ENCODE measurements at places on chromosomes 12 and 14.

- DNase-seq: no peak
These were observed 171.8 kb upstream of the CPNE8 start for GRCh38 chr12:39077226-39077625.

- no peak for DNase-seq
These were observed 18.2 kb upstream of the CERS5 start for GRCh38 chr12:50185301-50185895.

DNA sequence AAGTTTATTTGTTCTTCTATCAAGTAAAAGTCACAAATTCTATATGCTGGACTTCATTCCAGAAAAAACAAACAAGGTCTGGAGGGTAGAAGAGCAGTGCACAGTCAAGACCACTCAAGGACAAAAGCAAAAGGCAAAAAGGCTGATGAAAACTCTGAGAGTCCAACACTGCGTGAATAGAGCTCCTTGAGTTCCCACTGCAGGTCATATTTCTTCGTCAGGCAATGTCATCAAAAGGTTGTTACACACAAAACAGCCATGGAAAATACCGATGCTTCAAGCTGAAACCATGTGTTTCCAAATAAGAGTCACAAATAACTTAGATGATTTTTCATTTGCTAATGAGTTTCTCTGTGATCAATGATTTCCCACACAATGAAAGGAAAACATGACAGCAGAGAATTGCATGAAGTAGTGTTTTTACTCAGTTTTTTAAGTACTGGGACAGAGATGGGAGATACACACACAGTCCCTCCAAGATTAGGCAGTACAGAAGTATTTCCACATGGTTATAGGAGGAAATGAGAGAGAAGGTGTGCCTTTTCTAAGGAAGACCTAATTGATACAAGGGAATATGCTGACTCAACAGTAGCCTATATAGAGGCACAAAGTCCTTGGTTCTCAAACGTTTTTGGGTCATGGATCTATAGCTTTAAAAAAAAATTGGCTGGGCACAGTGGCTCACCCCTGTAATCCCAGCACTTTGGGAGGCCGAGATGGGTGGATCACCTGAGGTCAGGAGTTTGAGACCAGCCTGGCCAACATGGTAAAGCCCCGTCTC lies 177.7 kb downstream of the MED13L start:
- no peak for DNase-seq

DNA sequence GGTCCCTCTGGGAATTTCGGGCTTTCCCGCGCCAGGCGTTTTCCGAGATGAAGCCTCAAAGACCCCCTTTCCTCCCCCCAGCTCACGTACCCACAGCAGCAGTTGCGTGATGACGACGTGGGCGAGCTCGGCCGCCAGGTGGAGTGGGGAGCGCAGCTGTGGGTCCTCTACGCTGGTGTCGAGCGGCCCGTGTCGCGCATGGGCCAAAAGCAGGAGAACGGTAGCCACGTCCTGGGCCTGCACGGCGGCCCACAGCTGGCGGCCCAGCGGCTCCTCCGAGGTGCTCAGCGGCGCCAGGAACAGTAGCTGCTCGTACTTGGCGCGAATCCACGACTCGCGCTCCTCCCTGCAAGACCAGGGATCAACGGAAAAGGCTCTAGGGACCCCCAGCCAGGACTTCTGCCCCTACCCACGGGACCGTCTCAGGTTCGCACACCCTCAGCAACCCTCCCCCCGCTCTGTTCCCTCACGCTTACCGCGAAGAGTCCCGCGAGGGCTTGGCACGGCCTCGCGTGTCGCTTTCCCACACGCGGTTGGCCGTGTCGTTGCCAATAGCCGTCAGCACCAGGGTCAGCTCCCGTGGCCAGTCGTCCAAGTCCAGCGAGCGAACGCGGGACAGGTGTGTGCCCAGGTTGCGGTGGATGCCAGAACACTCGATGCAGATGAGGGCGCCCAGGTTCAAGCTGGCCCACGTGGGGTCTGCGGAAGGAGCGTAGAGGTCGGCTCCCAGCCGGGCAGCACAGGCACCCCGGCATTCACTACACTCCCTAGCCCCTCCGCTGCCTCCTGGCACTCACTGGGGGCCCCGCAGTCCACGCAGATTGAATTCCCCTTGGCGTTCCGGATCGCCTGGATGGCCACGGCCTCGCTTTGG lies 11.4 kb downstream of the AGAP2 start:
- no peak for DNase-seq

- no peak for DNase-seq
These were observed 39.4 kb downstream of the MLXIP start for GRCh38 chr12:122117979-122118378.

DNA sequence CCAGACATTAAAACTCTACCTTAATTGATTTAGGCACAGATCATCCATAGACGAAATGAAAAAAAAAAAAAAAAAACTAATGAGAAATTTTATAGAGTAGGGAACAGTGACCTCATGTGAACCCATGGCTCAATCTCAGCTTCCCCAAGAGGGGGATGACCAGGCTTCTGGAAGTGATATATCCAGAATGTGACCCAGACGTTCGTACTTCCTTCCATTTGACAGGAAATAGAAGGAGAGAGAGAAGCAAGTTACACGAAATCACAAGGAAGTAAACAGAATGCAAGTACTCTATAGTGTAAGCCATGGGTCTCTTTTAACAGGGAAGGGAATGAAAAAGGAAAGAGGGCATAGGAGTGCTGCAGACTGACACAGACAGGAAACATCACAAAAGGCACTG lies 10.1 kb downstream of the FOXN3 start:
- DNase-seq: no peak

GRCh38 chr12:87801860-87802720 lies 227.1 kb downstream of the C12orf50 start:
- DNase-seq: no peak

GRCh38 chr14:35050652-35051051 lies 4.6 kb downstream of the FAM177A1 start:
- no peak for DNase-seq

DNA sequence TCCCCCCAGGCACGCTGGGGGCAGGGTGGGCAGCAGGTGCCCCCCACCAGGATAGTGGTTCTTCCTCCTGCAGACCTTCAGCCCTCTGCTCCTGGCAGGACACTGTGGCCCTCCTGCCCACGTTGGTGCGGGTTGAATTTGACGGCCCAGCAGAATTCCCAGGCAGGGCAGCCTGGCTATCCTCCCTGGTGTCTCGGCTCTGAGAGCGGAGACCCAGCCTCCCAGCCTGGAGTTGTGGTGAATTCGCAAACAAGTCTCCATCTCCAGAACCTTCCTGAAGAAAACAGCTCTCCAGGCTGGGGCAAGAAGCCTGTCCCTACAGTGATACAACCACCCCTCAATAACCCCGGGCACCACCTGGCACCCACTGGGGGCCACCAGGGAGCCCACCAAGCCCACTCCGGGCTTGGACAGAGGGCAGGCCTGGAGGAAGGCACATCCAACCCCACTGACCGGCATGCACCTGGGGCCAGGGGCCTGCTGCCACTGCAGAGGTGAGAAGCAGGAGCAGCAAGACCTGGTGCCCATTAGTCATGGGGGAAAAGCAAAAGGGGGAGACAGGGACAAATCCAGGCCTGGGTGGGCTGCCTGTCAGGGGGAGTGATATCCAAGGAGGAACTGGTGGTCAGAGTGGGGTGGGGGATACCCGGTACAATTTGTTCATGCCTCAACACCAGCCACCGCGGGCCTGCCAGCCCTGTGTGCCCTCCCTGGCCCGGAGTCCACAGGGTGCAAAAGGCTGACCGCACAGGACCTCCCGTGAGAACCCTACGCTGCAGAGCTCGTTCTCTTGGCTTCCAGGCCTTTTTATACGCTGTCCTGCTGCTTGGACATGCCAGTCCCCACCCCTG lies 3.6 kb downstream of the ANKRD9 start:
- DNase-seq: no peak

DNA sequence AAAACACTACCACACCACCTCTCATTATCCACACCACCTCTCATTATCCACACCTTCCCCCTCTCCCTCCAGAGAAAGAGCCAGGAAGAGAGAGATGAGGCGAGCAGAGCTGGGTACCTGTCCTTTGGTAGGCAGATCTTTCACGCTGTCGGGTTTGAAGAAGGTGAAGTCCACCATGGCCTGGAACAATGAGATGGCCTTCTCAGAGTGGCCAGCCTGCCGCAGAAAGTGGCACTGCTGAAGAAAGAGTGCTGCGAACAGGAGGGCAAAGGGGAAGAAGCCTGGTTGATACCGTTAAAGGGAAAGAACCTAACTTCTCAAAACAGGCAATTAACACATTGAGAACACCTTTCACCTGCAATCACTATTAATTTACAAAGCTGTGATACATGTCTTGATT lies 30.6 kb downstream of the NRDE2 start:
- no peak for DNase-seq

- no peak for DNase-seq
These were observed 142.0 kb downstream of the LLPH start for GRCh38 chr12:65988596-65988995.

DNA sequence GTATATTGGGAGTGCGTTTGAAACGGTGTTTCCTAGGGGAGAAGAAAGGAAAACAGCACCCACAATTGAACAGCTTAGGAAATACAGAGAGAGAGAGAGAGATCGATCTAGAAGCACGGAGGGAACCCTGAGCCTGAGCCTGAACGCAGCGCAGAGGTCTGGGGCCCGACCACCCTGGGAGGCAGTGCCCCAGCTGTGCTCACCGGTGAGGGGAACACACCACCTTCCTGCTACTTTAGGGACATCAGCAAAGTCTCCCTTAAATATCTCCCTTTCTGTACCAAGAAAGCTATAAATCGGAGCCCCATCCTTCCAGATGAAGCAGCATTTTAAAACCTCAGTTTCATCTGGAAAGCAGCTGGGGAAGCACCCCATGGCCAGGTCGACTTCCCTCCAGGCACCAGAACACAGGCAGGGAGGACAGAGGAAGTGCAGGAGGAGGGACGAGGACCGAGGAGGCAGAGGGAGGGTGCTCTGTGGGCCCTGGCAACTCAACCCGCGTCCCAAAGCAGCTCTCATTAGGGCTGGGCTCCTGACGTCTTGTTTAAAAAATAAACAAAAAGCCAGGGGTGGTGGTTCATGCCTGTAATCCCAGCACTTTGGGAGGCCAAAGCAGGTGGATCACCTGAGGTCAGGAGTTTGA lies 12.2 kb downstream of the RIMBP2 start:
- DNase-seq: no peak

- DNase-seq: no peak
These were observed 23.2 kb downstream of the AP5M1 start for GRCh38 chr14:57291692-57292647.

DNA sequence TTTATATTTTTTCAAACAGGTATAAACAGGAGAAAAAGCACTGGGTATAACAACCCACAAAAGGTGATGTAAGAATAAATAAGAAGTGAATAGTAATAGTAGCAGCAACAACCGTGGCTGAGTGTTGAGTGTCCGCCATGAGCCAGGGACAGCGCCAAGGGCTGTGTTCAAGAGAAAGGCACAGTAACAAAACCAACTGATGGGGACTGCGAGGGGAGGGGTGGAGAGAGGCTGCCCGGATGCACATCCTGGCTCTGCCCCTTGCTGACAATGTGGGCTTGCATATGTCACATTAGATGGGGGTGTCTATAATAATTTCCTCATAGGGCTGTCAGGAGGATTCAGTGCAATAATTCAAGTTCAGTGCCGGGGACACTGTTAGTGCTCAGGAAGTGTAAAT lies 912.4 kb downstream of the VRK1 start:
- no peak for DNase-seq

DNA sequence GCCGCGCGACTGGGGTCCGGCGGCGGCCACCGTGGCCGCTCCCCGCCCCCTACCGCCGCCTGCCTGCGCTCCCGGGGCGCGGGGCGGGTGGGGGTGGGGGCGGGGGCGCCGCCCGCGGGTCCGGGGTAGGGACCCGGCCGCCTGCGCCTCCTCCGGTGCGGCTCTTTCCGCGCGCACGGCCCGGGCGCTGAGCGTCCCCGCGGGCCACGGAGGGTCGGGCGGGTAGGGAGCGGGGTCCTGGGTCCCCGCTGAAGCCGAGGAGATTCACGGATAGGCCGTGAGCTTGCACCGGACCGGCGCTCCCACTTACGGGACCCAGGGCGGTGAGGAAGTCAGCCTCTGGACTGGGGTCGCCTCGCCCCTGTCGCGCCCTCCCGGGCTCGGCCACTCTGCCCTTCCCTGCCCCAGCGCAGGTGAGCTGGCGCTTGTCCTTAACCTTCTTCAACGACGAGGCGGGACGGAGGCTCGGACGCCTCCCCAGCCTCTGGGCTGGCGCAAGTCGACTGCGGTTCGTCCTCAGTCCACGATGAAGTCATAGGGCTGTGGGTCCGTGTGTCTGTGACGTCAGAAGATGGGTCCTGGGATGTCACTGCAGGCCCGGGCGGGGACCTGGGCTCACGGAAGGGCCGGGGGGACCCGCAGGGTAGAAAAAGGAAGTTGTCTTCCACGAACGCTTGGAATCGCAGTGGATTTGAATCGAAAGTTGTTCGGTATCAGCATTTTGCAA lies 514 bp downstream of the FBXO34 start:
- DNase-seq: peak; percentile 77

- DNase-seq: no peak
These were observed 97.9 kb downstream of the RFLNA start for GRCh38 chr12:124392667-124393413.

DNA sequence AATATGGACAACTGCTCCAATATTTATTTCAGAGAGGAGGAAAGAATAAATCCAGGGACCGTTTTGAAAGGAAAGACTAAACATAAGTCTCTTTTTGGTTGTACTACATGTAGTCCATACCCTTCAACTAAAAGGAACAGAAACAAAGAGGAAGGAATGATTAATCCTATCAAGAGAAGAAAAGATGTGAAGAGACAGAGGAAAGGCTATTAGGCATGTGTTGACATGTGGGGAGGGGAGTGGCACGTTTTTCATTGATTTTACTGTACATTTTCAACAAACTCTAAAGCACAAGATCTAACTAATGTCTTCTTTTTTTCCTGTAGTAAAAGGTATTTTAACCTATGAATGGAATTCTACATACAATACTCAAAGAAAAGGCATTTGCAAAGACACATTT lies 85.6 kb downstream of the NAV3 start:
- DNase-seq: no peak

- no peak for DNase-seq
These were observed 33.1 kb downstream of the CD9 start for GRCh38 chr12:6233121-6233971.

- DNase-seq: no peak
These were observed 2.4 kb upstream of the NKX2-1 start for GRCh38 chr14:36522347-36522971.

GRCh38 chr14:92391726-92392125 lies 68.8 kb downstream of the SLC24A4 start:
- DNase-seq: no peak

DNA sequence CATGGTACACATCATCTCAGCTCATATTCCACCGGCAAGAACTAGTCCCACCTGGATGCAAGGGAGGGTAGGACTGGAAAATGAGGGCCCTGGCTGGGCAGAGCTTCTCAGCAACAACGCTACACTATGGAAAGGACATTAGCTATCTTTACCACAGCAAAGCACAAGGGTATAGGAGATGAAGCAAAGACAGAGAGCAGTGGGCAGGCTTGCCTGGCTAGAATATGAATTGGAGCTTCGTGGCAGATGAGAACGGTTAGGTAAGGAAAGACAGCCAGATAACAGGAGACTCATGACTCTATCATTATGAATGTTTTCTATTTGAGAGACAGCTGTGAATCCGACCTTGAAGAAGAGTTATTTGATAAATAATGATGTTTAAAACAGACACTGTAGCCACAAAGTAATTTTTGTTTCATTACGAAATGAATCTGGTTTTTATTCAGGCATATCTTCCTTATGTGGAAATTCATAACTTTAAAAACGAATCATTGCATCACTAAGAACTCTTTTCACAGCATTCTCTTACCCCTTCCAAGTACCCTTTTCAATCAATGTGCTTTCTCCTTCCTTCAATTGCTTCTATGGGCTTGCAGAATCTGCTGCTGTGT lies 59.1 kb upstream of the PCED1B start:
- no peak for DNase-seq

- peak; percentile 58 for DNase-seq
These were observed 428.1 kb downstream of the NRXN3 start for GRCh38 chr14:78598046-78598920.

GRCh38 chr12:6532927-6533652 lies 1.2 kb upstream of the GAPDH start:
- DNase-seq: peak; percentile 82

Data from activated CD8-positive, alpha-beta memory T cell treated with anti-CD3 and anti-CD28 coated beads, Interleukin-2, amount 50 U/mL, for 48 hours (primary cell).